ENCODE measurements at places on chromosomes 3 and 15.
A peak's percentile ranks its signal among the peaks of the same experiment; 100 is the strongest.

DNA sequence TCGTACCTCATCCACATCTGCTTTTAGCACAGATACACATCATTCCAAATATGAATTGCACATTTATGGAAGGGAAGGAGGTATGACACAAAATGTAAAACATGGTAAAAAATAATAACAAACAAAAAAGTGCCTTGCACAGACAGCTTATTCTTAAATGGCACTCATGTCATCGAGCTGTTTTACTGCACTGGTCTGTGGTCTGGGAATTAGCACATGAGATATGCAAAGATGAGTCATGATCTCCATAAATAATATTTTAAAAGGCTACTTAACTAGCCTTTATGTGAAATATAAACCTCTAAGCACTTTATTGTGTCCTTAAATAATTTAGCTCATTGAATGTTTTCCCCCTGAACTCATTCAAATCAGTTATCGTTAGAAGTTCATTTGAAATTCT is 142.2 kb upstream of the ZNF385D start:
- no peak for DNase-seq

DNA sequence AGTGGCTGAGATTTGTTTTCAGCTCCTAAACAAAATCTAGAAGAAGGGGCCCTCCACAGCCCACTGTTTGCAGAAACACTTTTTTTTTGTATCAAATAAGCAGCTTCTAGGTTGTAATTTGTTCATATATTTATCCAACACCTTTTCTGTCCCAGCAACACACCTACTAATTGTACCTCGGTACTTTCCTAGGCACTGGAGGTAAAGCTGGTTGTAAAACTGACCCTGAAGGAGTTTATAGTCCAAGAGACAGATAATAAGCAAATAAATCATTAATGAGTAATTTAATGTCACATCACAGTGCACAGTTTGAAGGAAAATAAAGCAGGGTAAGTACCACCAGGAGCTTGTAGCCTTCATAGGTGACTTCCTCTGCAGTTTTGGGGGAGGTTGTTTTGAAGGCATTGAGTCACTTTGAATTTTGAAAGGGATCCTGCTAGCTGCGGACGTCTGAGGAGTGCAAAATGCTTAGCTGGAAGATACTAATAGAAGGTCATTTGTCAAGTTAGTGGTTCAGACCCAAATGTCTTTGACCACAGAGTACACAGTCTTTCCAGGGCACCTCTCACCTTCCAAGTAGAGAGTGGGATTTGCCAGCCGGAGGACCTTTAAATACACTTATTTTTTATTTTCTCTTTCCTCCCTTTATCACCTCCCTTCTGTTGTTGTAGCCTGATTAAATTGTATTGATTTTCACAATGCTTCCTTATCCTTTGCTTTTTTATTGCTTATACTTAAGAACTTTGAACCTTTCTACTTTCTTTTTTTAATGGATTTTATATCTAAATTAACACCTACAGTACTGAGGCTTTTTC is 53.8 kb downstream of the CMSS1 start:
- DNase-seq, result no peak

- DNase-seq, result no peak
Observed at GRCh38 chr3:165742351-165742750, 94.9 kb downstream of the BCHE start.

- DNase-seq, result no peak
Observed at GRCh38 chr15:37520882-37521281, 413.6 kb upstream of the TMCO5A start.

DNA sequence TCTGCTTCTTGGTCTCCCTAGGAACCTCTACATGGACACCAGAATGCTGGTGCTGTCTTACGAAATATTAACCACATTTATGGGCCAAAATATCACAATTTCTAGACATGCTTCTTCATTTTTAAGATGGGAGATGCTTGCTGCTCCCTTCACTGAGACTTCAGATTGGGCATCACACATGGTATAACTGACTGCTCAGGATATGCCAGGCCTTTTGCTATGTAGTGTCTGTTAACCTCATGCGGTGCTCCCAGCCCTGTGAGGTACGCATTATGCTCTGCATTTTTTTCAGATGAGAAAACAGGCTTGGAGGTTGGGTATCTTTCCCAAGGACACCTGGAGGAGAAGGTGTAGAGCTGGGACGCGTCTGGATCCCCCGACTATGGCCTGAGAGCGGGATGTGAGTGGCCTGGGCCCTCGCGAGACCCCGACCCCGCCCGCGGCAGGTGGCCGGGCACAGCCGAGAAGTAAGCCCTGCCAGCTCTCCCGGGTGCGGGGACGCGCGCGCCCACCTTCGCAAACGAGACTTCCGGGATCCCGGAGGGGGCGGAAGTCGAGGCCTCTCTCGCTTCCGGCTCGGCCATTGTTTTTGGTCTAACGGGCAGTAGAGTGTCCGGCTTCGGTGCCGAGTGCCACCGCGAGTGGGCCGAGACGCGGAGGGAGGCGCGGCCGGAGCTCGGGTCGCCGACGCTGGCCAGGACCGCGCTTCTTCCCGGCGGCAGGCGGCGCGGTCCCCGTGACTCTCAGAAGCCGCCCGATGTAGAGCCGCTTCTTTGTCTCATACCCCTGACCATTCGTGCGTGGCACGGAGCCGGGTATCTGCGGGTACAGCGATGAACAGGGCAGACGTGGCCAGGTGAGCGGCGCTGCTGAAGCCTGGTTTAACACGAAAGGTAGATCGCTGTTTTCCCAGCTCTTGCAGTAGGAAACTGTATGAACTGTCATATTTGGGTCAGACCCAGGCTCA is at the start of gene ZKSCAN7:
Gene ZKSCAN7, plus strand, starts transcription at position 568 of the 967 bp plus-strand sequence. CDS start 1,855 bp downstream, outside the sequence.
- peak; percentile 10 for DNase-seq

- DNase-seq, result no peak
Observed at GRCh38 chr15:98155356-98155755, 194.9 kb downstream of the ARRDC4 start.

- DNase-seq, result no peak
Observed at GRCh38 chr3:18898911-18899310, 249.4 kb upstream of the KCNH8 start.

- no peak for DNase-seq
Observed at GRCh38 chr3:28042095-28042635, 199.3 kb upstream of the CMC1 start.

DNA sequence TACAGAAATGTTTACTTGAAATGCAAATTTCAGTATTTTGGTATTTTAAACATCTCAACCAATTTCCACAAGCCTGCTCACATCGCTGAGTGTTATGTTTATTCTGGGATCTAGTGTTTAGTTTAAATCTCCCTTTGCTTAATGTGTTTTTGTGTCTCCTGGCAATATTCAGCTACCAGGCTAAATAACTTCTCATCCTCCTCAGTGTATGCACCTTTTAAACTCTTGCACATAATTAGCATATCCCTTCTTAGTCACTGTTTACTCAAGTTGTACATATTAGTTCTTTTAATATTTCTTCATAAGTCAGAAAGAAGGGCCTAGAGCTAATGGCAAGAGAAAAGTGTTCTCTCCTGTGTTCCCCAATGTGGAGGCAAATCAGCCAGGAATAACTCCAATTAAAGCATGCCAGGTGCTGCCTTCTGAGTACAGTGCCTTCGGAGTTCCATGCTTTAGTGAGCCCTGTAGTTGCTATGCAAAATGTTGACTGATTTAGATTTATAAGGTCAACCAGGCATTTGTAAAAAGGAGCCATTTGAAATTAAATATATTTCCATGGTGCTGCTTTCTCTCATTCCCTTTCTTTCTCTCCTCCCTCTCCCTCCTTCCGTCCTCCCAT is 234.3 kb downstream of the GAP43 start:
- no peak for DNase-seq

- DNase-seq, result no peak
Observed at GRCh38 chr15:43513550-43513949, 3.9 kb upstream of the MAP1A start.

DNA sequence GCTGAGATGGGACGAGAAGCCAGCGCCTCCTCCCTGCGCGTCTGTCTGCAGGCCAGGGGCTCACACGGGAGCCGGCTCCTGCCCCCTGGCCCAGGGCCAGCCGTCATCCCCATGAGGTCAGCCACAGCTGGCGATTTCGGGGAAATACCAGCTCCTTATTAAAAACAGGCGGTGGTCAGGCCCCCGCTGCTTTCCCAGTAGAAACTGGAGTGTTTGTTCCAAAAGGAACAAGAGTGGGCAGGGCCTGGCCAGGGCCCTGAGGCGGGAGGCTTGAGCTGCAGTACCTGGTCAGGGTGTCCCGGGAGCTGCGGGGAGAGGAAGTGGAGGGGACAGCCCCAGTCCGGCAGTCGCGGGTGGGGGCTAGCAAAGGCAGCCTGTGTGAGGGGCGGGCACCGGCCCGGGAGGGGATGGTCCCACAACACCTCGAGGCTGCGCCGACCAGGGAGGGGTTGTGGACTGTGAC is 17.8 kb downstream of the MYL3 start:
- DNase-seq, result no peak

GRCh38 chr3:136078421-136079364 is 113.2 kb downstream of the PPP2R3A start:
- no peak for DNase-seq

GRCh38 chr3:155744626-155745324 is at the start of gene PLCH1:
Gene PLCH1, minus strand, starts transcription at chr3:155745071. Its CDS starts 40,847 bp downstream, at chr3:155704224.
- DNase-seq, result peak; percentile 13

DNA sequence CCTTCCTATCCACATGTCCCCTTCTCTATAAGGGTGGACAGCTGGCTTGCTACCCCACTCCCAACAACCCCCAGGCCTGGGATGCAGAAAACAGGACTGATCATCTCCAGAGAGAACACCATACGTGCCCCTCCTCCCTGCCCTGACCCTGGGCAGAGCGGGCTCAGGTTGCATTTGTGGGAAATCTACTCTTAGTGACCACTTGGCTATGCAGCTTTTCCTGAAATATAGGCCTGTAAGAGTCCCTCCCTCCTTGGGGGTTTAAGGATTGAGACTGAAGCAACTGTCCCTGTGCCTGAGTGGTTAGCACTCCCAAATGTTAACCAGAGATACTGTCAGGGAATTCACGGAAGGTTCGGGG is 11.7 kb downstream of the SH2D7 start:
- no peak for DNase-seq

DNA sequence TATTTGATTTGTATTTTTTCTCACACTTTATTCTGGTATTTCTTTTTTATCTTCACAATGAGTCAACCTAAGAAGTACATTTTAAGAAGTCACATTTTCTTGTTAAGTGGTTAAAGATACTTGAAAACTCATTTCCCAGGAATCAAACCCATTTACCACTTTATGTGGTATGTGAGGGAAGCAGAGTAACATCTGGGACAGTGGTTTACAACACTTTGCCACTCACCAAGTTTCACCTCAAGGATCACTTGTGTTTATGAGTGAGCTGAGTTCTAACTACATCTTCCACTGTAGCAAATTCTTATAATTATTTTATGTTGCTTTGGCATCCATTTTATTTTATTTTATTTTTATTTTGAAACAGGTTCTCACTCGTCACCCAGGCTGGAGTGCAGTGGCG is 53.8 kb downstream of the IGSF11 start:
- DNase-seq, result no peak

- no peak for DNase-seq
Observed at GRCh38 chr3:14256046-14256445, 77.4 kb downstream of the LSM3 start.

DNA sequence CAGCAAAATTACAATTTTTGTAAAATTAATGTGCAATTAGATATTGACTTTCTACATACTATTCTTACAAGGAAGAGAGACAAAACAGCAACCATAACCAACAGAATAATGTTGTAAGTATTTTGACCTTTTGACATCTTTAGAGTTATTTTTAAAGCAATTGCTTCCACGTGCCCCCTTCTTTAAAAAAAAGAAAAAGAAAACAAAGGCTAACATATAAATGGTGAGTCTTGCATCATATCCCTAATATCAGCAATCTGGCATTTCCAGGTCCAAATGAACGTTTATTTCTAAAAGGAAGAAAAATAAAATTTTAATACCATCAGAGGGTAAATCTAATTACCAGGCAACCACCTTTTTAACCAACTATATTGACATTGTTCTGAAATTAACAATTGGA is 19.3 kb upstream of the STRIT1 start:
- no peak for DNase-seq

DNA sequence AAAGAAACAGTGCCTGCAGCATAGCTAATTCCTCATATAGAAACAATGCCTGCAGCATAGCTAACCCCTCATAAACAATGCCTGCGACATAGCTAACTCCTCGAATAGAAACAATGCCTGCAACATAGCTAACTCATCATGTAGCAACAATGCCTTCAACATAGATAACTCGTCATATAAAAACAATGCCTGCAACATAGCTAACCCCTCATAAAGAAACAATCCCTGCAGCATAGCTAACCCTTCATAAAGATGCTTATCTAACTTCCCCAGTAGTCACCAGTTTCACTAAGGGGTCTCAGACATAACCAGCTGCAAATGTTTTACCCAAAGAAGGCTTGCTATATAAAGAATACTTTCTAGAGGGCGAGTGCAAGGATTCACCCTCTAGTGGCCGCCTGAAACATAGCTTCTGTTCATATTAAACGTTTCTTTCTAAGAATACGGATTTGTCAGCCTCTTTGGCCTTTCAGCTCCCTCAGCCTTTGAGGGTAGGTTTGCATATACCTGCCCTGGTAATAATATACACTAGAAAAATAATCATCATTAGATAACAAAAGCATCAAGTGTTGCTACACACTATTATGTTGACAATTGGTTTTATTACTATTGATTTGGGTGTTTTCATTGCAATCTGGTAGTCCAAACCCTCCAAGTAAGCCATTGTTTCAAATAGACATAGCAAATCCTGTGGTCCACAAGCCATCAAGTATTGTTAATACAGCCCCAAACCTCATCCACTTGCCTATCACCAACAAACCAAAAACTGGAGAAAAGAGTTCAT is 44.4 kb upstream of the FAN1 start:
- DNase-seq, result no peak

- DNase-seq, result no peak
Observed at GRCh38 chr15:49748791-49749190, 127.9 kb downstream of the DTWD1 start.

GRCh38 chr3:133833267-133833666 is 27.7 kb downstream of the SRPRB start:
- DNase-seq, result no peak

- DNase-seq, result no peak
Observed at GRCh38 chr15:97978401-97979139, 18.1 kb downstream of the ARRDC4 start.

- no peak for DNase-seq
Observed at GRCh38 chr3:80097674-80098073, 329.9 kb upstream of the ROBO1 start.

- DNase-seq, result no peak
Observed at GRCh38 chr15:34588046-34588674, 4.7 kb upstream of the GOLGA8B start.

DNA sequence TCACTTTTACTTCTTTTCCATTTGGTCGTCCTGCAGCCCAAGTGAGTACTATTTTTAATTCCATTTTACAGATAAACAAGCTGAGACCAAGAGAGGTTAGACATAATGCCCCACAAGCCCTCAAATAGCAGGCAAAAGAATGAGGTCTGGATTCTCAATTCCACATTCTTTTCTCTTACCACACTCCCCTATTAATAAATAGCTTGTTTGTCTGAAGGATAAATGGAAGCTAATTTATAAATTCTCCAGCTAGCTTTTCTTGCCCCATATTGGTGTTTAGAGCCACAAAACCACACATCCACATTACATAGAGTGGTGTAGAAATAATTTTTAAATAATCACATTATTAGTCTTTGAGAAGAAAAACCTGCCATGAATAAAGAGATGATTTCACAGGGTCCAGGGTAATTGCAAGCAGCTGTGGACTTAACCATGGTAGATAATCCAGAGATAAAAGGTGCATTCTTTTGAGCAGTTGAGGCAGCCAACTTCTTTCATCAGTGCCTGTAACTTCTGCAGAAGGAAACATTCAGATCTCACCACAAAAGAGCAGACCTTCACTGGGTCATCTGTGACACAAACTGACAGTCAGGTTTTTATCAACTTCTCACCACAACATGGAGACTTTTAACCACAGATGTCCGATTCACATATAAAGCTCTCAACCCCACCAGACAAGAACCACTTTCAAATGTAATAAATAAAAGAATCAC is 313.4 kb upstream of the STT3B start:
- DNase-seq, result no peak
